Stimulated activated CD4-positive, alpha-beta T cell treated with anti-CD3 and anti-CD28 coated beads, Interleukin-1b, Interleukin-23, amount 100 ng/mL, for 1 hour (primary cell): ENCODE measurements at places on chromosomes 5 and 9.

DNA sequence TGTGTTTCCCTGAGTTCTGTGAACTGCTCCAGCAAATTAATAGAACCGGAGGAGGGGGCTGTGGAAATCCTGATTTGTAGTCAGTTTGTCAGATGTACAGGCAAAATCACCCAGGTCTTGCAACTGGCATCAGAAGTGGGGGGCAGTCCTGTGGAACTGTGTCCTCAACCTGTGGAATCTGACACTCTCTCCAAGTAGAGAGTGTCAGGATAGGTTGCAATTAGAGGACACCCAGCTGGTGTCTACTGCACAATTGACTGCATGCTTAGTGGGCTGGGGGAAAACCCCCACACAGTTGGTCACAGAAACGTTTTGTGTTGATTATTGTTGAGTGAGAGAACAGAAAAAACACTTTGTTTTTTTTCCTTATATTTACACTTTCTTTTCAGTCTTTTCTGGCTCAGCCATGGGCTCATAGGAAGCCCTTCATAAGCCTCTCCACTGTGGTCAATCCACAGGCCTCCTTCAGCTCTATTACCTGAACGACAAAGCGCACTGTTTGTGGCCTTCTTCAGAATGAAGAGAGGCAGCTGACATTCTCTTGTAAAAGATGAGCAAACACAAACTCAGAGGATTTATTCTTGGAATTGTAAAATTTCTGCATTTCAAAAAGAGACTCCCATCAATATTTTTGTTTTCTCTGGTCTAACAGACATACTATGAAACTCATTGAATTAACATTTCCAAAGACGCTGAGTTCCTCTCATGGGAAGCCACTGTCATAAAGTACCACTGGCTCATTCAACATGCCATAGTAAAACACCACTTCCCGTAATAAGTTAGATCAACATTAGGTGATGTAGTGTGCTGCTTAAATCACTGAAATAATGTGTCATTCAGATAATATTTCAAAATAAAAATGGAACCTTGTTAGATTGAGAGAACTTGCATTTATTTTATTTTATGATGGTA, 348.9 kb upstream of the RFX3 start:
- DNase-seq, result no peak

GRCh38 chr9:28707616-28708015, 1134.3 kb upstream of the C9orf72 start:
- DNase-seq, result no peak

- no peak for DNase-seq
Observed at GRCh38 chr9:38007016-38007415, 62.0 kb downstream of the SHB start.

DNA sequence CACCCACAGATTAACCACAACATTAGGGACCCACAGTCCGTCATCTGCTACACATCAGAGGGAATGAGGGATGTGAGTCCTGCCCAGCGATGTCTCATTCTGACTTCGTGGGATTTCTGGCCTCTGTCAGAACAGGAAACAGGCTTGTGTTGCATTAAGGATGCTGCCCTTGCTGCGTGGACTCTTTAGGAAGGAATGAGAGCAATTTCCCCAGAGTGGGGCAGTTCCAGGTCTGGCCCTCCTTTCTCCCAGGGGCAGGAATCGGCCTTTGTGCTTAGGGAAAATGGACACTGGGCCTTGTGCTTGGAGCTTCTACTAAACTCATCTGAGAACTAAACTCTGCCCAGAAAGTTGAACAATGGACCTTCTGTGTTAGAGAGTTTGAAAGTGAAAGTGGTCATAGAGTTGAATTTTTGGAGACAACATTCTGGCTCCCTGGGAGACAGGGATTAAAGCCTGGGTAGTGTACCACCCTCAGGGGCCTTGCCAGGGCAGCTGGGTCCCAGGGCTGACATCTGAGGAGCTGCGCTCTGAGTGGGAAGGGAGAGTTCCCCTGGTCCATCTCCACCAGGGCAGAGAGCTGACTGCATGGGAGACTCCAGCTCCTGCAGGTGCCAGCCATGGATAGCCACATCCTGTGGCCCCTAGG, 37.8 kb upstream of the S1PR3 start:
- no peak for DNase-seq

DNA sequence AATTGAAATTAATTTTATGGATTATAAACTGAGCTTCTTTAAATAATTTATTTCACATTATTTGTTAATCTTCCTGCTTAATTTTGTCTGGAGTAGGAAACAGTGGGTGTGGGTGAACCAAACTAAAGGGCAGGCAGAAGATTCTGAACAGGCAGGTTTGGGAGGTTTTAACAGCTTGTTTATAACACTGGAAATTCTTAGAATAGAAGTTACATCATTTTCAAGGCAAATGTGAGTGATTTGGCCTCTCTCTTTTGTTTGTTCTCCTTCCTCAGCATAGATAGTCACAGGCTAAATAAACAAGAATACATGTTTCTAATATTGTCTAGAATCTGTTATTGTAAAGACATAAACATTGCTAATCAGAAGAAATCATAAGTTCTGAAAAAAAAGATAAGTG, 970.9 kb upstream of the NUDT12 start:
- no peak for DNase-seq

DNA sequence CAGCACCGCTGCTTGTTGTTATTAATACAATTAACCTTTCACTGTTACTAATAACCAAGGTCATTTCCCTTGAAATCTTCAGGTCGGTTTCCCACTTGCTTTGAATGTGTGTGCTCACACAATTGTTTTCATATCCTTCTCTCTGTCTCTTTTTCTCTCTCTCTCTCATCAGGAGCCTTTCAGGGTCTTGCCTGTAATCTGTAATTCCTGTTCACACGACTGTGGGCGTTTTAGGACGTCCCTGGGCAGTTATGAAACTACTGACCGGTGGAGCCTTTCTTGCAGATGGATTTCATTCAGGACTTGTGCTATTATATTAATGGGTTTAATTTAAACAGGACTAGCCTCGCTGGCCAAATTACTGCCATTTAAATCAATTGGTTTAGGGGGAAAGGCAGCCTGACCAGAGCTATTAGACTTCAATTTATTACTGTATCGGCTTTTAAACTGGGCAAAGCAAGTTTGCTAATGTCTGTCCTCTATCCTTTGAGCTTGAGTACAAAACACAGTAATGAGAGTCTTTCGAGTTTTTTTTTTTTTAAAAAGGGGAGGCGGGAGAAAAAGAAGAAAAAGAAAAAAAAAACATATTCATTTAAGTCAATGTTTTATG, 316.0 kb upstream of the TLE4 start:
- DNase-seq, result no peak

DNA sequence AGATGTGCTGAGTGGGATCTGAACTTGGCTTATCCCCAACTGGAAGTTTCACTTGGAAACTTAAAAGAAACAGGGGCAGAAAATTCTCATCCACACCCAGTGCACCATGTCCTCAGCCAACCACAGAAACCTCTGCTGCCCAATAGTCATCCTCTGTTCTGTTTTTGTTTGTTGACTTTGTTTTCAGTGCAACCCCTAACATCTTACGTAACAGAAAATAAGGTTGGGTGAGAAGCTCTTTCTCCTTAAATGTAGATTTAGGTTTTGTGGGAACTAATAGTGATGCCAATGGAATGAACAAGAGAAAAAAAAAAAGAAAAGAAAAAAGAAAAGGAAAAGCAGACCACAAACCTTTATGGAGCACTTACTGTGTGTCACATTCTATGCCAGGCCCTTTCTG, 262.8 kb downstream of the PAPPA start:
- DNase-seq, result no peak

DNA sequence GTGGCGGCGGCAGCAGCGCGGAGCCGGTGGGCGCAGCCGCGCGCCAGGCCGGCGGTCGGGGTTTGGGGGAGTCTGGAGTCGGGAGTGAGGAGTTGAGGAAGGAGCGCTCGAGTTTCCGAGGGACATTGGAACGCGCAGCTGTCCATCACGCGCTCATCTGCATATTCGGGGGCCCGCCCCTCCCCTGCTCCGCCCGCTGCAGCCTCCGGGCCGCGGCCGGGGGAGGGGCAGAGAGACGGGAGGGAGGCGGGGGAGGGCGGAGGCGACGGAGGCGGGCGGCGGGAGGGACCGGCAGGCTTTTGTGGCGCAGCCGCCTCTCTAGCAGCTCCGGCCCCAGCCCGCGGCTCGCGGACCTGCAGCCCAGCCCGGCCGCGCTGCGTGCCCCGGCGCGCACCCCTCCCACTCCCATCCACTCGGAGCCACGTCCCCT, at the start of gene IRX2:
TSS of gene IRX2 (minus strand) at position 86 of the 430 bp plus-strand sequence. CDS start 264 bp downstream, outside the sequence.
- DNase-seq, result no peak

GRCh38 chr9:113989017-113989713, 88.9 kb downstream of the AMBP start:
- no peak for DNase-seq

- DNase-seq, result no peak
Observed at GRCh38 chr9:136769710-136770191, 5.4 kb upstream of the LCN15 start.

DNA sequence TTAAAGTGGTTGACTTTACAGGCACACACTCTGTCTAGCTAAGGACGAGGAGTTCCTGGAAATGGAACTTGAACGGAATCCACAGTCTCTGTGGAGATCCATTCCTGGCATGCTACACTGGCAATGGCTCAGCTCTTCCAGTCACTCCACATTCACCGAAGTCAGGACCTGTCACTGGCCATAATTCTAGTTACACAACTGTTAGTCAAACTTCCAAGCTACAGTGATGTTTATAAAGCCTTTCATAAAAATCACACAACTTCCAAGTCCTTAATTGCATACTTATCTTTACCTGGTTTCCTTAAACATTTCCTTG, 15.7 kb downstream of the CDC14B start:
- DNase-seq, result no peak

DNA sequence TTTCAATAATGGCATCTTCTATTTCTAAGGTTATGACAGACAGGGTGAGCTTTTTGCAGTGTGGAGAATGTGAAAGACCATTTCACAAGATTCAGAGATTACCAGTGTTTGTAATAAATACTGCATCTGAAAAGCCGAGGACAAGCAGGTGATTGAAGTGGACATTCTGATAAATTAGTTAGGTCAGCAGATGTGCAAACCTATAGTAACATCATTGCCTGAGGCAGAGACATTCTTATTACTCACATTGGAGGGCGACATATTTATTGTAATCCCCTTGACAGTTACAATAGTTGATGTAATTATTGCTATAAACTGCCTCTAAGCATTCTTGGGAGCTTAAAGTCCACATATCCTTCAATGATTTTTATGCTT, 3.3 kb downstream of the RASGRF2 start:
- no peak for DNase-seq

- DNase-seq, result no peak
Observed at GRCh38 chr5:76757049-76757448, 41.1 kb downstream of the F2R start.

GRCh38 chr5:108634010-108634616, 113.6 kb upstream of the FER start:
- no peak for DNase-seq

DNA sequence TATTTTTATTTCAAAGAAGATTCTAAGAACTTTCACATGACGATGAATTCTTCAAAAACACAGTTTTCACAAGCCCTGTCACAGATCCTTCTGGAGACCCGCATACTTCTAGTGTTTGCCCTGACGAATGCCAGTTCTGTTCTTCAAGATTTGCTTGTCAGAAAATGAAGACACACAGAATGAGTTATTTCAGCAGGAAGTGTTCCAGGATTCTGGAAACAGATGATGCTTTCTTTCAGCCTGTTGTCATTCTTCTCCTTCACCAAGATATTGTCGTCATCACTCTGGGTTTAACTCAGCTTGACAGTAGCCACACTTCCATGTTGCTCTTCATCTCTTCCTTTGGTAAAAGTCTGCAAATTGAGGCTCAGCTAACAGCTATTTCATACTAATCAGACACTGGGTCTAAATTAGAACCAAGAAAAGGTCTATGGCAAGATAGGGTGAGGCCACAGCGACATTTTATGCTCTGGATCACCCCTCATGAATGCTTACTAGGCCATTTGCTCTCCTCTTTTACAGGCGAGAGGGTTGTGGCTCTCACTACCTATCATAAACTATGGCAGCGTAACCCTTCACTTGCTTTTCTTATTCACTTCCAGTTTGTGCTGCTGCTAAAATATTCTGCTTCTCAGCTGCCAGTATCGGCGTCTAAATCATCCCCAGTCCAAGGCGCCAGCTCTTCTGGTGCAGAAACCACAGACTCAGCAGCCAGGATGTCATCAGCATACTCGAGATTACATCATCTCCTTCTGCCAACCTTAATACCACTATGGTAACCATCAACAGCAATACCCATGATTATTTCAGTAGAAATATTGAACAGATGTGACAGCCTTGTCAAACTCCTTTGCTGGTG, 159.6 kb upstream of the TBCA start:
- DNase-seq, result no peak

- DNase-seq, result no peak
Observed at GRCh38 chr9:88775966-88776365, 215.3 kb upstream of the S1PR3 start.

DNA sequence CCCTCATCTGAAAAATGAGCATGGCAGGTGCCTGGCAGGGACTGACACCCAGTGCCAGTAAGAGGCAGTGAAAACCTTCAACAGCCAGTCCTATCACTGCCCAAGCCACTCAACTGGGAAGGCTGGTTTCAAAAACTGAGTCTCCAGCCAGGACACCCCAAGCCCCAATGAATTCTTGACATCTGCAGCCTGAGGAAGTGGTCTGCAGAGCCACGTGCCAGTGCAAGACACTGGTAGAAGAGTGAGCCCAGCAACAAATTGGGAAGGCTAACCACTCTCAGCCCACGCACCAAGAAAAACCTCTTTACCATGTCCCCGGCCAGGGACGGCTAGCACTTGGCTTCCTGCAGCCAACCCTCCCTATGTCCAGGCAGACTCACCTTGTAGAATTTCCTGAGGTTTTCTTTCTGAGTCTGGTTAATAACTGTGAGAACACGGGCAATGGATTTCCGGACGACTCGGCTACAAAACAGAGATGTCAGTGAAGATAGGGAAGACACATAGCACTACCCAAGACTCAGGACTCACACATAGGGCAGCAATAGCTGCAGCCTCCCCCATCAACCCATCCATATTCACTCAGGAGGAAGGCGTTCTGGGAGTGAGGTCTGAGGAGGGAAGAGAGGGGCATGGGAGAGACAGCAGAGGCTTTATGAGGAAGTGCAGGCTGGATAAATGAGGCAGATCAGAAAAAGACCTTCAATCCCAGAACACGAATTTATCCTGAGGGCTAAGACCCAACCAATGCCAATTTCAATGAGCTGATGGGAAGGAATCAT, 1.8 kb downstream of the RPL35 start:
- DNase-seq, result no peak

GRCh38 chr5:78116167-78116566, 178.3 kb downstream of the AP3B1 start:
- no peak for DNase-seq

- no peak for DNase-seq
Observed at GRCh38 chr5:181170237-181170825, 22.9 kb downstream of the OR2V2 start.

DNA sequence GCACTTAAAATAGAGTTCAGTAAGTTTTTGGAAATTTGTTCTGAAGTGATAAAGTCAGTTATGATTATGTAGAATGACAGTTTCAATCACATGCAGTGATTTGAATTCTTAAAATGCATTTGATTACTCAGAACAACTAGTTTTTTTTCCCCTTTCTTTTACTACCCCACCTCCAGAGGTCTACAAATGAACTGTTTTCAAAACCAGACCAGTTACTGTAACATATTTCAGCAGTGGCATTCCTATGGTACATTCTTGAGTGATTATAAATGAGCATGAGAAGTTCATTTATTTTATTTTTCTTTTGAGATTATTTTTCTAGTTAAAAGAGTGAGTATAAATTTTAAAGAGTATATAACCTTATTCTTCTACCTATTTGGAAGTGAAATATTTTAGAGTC, 71.6 kb downstream of the NNT start:
- no peak for DNase-seq
